Activated CD4-positive, alpha-beta T cell treated with anti-CD3 and anti-CD28 coated beads for 24 hours (primary cell): ENCODE measurements at places on chromosomes 13 and 19.

GRCh38 chr13:64041296-64041695, 2625.6 kb upstream of the PCDH20 start:
- no peak for DNase-seq

GRCh38 chr19:35049456-35049855, 7.9 kb downstream of the HPN start:
- no peak for DNase-seq

DNA sequence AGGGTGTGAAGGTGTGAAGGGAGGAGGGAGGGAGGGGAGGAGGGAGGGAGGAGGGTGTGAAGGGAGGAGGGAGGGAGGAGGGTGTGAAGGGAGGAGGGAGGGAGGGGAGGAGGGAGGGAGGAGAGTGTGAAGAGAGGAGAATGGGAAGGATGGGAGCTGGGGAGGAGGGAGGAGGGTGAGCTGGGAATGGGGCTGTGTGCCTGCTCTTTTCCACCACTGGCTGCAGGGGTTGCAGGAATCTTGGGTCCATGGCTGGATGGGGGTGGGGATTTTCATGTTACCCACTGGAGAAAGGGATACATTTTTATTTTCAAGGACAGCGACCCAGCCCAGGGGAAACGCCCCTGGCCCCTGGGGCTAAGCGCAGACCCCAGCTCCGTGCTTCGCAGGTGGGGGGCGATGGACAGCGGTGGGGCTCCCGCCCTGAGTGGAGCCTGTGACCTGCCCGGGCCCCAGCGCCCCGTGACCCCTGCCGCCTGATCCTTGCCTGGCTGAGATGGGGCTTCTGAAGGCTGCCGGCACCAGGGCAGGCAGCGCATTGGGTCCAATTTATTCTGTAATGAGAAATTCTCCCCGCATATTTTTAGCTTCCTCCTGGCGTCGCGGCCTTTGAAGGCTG, 3.0 kb upstream of the EFNA2 start:
- DNase-seq, result no peak

GRCh38 chr19:48573163-48573505, 21.2 kb downstream of the SULT2B1 start:
- DNase-seq, result no peak
